NCI-H1436 treated with DMSO at 0.1 percent for 48 hours (cell line): ENCODE measurements at places on chromosomes 7 and 10.

GRCh38 chr10:112713411-112713810 is 236.6 kb upstream of the TCF7L2 start:
- no peak for DNase-seq

DNA sequence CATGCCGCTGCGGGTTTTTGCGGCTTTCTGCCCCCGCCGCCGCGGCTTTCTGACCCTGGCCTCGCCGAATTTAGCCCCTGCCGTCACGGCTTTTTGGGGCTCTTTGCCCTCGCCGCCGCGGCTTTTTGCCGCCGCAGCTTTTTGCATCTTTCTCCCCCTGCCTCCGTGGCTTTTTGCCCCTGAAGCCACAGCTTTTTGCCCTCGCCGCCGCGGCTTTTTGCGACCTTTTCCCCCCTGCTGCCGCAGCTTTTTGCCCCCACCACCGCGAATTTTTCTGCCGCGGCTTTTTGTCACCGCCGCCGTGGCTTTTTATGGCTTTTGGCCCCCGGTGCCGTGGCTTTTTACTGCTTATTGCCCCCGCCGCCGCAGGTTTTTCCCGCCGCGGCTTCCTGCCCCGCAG is 636.5 kb downstream of the ZNF716 start:
- DNase-seq = no peak

- DNase-seq = no peak
Observed at GRCh38 chr7:86951895-86952294, 107.6 kb downstream of the ELAPOR2 start.

DNA sequence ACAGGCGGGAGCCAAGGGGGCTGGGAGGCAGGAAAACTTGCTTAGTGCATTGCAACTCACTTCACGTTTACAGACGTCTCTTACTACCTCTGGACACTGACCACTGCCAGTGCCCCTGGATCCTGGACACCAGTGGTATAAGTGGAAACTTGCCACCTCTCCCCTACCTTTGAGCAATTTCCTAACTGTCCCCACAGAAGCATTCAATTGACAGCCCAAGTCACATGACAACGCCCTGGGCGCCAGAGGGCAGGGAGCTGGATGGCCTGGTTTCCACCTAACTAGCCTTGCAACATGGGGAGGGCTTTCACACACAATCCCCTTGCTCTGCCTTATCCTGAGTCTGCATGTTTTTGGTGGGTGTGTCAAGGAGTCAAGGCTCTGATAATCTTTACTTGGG is 113.8 kb downstream of the DYNC2I1 start:
- DNase-seq = no peak

- no peak for DNase-seq
Observed at GRCh38 chr10:96665306-96665705, 55.0 kb downstream of the PIK3AP1 start.

- DNase-seq = no peak
Observed at GRCh38 chr10:36888925-36889573, 236.3 kb upstream of the ANKRD30A start.

DNA sequence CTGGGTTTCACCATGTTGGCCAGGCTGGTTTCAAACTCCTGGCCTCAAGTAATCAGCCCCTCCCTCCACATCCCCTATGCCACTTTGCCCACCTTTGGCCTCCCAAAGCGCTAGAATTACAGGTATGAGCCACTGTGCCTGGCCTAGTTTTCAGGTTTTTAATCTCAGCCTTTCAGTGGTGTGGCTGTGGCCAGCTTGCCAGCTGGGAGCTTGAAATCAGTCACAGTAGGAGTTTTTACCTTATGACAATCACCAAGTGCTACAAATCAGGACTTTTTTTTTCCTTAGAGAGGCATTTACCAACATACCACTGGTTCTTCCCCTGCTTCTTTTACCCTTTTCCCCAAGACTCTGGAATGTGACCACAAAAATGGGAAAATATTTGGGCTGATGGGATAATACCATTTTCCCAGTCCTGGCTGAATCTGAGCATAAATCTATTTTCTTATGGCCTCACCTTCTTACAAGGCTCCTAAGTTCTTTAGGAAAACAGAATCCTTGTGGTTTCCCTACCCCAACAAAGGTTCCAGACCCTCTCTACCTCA is 6.2 kb downstream of the STEAP4 start:
- DNase-seq = no peak

- no peak for DNase-seq
Observed at GRCh38 chr7:28778786-28779185, 179.3 kb downstream of the TRIL start.

GRCh38 chr10:125035136-125035535 is 93.2 kb downstream of the ZRANB1 start:
- no peak for DNase-seq

GRCh38 chr7:120842121-120842621 is 15.8 kb downstream of the TSPAN12 start:
- DNase-seq = no peak

GRCh38 chr7:40937879-40938278 is 765.0 kb downstream of the INHBA start:
- DNase-seq = no peak
